ENCODE measurements at places on chromosomes 4 and X.

DNA sequence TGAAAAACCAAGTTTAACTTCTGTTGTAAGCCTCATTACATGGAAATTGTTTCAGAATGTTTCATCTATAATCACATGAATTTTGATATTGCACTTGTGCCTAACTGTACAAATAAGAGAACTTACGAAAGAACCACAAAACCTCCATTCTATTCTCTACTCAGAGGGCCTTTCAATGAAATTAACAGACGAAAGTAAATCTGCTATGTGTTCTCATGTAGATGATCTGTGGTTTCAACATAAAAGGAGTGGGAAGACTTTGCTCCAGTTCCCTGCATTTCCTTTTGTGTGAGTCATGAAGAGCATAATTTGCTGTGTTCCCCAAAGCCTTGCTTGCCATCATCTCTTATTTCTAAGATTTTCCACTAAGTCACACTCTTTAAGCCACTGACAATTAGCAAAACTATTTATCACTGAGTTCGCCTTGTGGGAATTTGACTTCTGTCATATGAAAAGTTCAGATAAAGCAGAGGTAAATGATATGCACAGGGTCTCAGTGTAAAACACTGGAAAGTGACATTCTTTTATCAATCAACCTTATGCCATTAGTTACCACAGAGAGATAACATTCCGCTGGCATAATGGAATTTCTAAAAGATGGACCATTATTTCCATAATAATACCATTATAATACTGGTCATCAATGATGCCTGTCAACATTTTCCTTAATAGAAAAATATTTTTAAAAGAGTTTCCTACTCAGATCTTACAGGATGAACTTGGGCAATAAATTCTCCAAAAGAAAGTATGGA lies 329.8 kb downstream of the NR3C2 start:
- DNase-seq = no peak

DNA sequence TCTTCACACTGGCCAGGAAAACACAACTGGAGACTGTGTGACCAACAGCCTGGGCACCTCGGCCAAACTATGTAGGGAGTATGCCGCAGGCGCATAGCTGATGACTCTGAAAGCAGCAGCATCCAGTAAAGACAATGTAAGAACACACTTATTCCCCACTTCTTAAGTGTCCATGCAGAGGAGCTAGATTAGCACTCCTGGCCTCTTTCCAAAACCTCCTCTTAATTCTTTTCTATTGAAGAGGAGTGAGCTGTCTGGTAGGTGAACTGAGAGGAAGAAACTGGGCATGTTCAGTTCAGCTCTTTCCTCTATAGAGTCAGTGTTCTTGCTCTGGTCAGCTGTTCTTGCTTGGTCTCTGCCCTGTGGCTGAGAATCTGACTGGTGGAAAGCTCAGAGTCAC lies 21.1 kb downstream of the NMU start:
- no peak for DNase-seq

DNA sequence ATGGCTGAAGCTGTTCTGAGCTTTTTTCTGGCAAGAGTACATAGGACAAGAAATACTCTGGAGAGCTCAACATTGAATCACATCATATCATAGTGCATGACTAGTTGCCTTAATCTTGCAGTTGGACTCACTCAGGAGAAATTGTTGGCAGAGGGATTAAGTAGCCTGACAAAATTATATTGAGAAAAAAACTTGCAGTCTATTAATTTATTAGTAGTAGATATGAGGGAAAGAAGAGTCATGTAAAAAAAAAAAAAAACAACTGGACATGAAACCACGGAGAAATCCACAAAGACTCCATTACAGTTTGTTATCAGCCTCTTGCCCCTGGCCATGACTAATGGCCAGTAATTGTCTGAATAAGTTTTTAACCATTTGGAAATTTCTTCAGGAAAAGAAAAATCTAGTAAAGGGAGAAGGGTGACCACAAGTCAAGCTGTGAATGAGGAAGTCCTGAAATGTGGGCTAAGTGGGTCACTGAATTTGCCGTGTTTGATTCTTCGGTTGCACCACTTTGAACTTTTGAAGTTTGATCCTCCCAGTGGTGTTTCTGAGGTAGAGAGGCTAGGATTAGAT lies 45.6 kb downstream of the FHL1 start:
- DNase-seq = no peak

GRCh38 chrX:130645955-130646583 lies 244.3 kb downstream of the RBMX2 start:
- no peak for DNase-seq

DNA sequence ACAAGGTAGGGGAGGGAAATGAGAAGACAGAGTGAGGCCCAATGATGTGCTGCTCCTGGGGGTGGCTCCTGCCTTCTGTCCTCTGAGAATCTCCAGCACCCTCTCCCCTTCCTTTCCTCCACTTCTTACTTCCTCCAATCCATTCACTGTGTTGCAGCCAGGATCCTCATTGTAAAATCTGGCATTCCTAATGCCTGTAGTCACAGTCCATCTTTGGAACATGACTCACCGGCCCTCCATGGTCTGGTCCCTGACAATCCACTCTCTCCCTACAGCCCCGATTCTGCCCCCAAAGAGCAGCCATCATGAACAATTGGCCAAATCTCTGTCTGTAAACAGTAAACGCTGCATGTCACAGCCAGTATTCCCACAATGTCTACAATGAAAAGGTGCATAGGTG lies 72.9 kb downstream of the CLNK start:
- DNase-seq = no peak

GRCh38 chr4:132992686-132993085 lies 156.4 kb upstream of the PCDH10 start:
- DNase-seq = no peak

DNA sequence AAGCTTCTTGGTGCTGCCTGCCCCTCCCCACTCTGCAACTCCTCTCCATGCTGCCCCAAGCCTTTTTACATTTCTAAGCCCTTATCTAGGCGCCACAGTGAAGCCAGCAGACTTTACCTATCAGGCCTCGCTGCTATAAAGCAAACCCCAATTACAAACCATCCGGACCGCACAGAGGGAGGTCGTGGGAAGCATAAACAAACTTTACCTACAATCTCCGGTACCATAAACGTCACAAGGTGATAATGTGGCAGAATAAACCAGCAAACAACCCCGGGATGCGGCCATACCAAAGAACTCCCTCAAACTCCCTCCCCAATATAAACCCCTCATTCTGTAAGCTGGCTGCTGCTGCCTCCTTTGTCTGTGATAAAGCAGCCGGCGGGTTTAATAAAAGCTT lies 54.0 kb upstream of the ZCCHC13 start:
- DNase-seq = no peak

DNA sequence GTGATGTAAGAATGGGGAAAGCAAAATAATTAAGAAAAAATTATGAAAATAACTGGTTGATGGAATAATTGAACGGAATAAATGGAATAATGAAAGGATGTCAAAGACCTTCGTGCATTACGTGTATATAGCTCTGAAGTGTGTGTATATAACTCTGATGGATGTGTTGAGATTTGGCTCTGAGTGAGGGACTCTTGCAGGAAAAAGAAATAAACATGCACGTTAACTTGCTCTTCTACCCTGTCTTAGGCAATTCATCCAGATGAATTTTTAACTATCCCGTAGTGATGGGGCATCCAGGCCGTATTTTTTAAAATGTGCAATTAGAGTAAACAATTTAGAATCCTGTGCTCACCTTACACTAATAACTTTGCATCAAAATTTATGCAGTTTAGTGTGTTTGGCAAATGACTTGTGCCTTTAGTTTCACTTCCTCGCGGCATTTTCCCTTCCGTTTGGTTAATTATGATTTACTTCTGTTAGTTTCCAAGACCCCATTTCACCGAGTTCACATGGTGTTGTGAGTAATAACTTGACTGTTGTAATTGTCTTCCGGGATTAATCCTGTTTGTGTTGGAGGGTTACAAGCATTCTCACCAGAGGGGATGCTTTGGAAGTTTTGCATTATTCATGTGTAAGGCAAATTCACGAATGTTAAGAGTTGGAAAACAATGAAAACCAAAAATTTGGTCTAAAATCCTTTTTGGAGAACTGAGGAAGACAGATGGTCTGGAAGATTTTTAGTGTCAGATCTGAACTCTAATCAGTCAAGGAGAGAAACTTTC lies 256.5 kb upstream of the FAT1 start:
- DNase-seq = no peak

DNA sequence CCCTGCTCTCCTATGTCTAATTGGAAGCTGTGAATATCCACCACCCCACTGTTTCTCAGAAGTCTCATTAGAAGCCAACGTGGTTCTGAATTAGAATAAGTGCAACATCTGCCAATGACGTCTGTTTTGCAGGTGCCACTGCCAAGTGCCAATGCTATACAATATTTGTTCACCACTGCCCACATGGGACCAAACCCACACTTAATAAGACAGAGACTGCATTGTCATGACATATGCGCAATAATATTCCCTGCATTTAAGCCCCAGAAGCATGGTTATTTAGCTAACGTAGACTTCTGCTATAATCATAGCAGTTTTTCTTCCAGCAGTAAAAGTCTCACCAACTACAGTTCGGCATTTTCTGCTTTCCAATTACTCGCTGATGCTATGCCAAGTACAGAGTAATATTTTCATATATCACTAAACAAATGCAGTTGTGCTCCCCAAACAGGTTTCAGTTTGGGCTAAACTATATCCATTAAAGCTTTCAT lies 262.5 kb upstream of the PCDH18 start:
- DNase-seq = no peak

- no peak for DNase-seq
Measured at GRCh38 chr4:115279330-115279729, 165.9 kb upstream of the NDST4 start.

DNA sequence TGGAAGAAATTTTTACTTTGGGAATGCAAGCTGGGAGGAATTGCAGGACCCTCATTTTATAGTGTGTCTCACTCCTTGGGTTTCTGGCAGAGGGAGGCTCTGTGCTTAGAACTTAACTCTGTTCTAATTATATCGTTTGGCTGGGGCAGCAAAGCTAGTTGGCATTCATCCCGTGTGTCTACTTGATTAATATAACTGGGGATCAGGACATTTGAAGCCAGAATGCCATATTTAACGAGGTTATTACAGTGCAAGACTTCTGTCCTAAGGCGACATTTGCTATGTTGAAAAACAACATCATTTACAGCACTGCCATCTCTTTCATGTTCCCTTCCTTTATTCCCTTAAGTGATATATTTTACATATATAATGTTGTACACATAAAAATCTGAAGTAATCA lies 179.1 kb upstream of the TBC1D9 start:
- no peak for DNase-seq

- peak; percentile 3 for DNase-seq
Measured at GRCh38 chrX:2967998-2968909, 38.1 kb upstream of the ARSH start.

GRCh38 chr4:156972379-156973015 lies 898 bp upstream of the PDGFC start:
- no peak for DNase-seq

DNA sequence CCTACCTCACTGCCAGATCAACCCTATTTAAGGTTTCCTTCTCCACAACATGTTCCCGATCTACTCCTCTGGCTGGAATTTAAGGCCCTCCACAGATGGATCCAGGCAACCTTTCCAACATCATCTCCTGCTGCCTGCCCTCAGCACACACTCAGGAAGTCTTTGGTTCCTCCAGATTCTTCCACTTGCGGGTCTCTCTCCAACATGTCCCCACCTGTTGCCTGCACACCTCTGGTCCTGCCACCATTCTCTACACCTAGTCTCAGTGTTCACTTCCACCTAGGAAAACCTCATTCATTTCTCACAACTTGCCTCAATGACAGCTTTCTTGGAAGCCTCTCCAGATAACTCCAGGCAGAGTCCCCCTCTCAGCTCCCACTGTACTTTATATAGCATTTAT lies 80.1 kb downstream of the RTL5 start:
- DNase-seq = no peak

- no peak for DNase-seq
Measured at GRCh38 chr4:53522334-53522733, 69.0 kb downstream of the LNX1 start.

DNA sequence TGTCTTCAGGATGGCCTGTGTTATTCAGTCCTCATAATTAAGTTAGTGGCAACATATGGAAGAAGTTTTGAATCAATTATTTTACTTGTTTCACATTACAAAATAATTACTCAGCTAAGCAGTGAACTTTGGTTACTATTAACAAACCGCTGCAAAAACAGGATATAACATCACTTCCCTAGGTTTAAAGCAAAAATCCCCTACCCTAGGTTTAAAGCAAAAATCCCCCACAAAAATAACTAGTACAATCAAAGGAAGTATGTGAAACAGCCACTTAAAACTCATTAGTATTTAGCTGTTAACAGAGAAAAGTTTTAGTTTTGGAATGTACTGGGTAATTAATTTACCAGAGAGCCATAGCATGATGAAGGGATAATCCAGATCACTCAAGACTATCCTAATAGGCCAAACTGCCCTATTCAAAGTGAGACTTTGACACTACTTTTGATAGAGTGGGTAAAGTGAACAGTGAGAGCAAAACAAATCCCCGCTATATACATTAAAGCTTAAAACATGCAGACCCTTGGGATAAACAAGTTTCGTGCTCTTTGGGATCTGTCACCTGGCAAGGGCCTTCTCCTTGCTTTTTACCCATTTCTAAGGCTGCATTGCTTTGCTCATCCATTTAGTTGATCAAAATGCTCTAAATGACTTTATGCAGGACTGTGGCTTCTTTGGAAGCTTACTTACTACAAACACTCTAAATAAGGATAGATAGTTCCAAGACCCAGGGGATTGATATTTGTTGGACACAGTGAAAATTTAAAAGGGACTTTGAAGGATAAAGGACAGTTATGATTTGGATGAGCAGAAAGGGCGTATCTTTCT lies 36.4 kb upstream of the GPR174 start:
- DNase-seq = no peak

GRCh38 chr4:81684352-81684751 lies 212.6 kb upstream of the RASGEF1B start:
- DNase-seq = no peak

GRCh38 chr4:2340272-2341061 lies 78.0 kb downstream of the ZFYVE28 start:
- no peak for DNase-seq

DNA sequence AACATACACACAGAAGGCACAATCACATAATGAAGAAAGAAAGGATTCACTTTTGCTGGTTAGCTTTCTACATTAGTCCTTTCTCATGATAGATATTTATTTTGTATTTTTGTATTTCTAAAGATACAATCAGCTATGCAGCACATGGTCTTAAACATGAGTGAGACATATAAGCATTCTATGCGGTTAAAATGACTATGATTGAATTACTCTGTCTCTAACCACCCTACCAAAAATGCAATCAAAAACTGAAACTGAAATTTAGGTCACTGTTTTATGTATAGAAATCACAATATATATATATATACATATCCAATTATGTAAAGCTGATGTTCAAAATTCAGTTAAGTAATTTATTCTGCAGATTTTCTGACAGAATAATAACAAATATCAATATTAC lies 21.9 kb downstream of the CXXC4 start:
- DNase-seq = no peak

- DNase-seq = no peak
Measured at GRCh38 chrX:38110231-38110630, 103.9 kb downstream of the SYTL5 start.

GRCh38 chr4:145939441-145939750 lies 773 bp upstream of the ZNF827 start:
- DNase-seq = no peak

GRCh38 chr4:63085091-63085490 lies 1324.2 kb downstream of the TECRL start:
- no peak for DNase-seq
